T-helper 22 cell (primary cell): ENCODE measurements at places on chromosomes 3 and 15.

DNA sequence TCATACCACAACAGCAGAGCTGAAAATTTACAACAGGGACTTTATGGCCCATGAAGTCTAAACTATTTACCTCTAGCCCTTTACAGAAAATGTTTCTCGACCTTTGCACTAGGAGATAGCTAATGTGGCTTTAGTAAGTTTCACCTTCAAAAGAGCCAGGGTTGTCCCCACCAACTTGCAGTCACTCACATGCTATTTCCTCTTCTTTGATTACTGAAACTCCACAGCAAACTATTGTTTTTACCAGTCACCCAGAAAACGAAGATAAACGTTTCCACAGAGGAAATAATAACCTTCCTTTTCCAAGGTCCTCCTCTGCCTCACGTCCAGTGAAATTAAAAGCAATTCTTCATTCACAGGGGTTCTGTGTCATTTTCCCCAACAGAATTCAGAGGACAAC is 48.2 kb downstream of the WWTR1 start:
- no peak for DNase-seq

GRCh38 chr15:27339138-27339537 is 368.2 kb downstream of the GABRG3 start:
- DNase-seq, result no peak

GRCh38 chr3:11477407-11477911 is 166.3 kb downstream of the VGLL4 start:
- no peak for DNase-seq

DNA sequence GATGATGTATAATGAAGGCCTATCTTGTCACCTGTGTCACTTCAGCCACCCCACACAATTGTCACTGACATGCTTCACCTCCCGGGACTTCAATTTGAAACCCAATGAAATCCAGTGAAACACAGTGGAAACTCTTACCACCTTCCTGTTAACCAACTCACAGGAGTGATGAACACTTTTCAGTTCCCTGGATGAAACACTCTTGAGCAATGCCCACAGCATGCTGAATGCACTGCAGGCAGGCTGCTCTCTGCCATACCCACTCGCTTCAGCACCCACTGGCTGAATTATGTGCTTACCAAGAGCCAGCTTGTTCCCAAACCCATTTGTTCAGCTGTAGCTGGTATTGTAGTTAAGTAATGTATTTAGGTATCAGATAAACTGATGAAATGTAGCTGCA is 47.0 kb downstream of the MAP2K1 start:
- DNase-seq, result no peak

DNA sequence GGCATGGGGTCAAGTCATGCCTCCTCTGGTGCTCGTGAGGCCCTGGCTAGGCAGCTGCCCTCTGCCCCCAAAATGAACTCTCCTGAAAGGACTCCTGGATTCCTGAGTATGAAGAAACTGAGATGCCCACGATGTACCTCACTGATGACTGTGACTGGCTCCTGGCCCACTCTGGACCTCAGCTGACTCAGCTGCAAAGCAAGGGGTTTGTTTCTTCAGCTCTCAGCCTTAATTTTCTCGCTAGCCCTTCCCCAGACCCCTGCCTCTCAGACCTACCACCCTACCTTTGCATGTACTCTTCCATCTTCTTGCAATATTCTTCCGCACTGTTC is 5.2 kb upstream of the GNAI2 start:
- DNase-seq, result no peak

- DNase-seq, result no peak
Observed at GRCh38 chr15:91047545-91048199, 25.3 kb upstream of the VPS33B start.

DNA sequence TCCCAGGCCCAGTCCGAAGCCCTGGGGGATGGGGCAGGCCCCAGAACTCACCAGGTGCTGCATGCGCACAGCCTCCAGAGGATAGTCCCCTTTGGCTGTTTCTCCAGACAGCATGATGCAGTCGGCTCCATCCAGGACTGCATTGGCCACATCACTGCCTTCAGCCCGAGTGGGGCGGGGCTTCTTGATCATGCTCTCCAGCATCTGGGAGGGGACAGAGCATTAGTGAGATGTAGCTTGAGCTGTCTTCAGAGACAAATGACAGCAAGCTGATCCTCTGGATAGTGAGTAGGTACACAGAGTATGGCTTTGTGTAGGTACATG is 9.1 kb upstream of the GRAMD2A start:
- no peak for DNase-seq

DNA sequence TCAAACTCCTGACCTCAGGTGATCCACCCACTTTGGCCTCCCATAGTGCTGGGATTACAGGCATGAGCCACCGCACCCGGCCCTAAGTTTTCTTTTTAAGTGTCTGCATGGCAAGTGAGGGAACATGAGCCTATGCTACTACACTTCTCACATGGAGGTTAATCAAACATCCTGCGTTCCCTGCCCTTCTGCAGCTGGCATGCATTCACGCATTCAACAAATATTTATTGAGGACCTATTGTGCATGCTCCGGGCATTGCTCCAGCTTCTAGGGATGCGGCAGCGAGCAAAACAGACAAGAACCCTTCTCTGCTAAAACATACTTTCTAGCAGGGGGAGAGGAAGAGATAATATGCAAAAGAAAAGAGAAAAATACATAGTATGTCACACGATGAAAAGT is 42.6 kb upstream of the ACKR4 start:
- DNase-seq, result no peak

DNA sequence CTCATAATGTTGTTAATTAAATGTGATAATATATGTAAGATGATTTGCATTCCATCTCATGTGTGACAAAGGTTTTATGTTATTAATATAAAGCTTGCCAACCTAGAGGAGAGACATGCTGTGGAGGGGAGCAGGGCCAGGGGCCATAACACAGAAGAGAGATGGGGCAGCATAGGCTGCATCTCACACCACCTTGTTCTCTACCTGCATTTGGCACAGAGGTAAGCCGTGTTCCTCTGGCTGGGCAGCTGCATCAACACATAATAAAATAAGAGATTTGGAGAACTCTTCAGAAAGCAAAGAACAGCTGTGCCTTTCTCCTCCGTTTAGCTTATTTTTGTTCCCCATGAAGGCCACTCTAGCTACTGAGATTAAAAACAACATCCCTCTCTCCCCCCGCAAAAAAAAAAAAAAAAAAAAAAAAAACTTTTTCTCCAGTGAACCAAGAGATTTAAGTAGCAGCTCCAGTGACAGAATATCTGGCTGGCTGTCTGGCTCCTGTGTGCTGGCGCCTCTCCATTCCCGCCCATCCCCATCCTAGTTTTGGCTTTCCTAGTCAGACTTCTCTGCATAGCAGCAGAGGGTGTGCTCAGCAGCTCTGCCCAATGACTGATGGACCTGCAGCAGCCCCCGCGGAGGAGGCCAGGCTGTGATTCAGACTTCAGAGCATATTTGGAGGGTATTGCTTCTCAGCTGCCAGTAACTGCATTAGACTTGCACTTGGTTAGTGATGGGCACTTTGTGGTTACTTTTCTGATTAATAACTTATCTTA is 52.2 kb upstream of the STXBP5L start:
- DNase-seq, result no peak

DNA sequence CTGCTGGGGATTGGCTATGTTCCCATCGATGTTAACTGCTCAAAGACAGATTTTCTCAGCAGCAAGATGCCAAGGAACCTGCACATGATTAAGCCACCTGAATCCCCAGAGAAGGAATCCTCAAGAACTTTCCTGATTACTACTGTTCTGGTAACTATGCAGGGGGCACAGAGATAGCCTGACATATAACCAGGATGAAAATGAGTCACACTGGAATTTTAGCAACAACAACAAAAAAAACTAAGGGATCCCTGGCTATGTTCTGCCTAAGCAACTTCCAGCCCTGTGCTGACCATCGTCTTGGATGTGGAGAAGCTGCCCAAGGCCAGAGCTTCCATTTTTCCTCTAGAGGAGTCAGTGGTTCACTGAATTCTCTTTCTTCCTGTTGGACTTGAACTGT is 13.8 kb downstream of the RIOX2 start:
- no peak for DNase-seq
